ENCODE measurements at places on chromosomes 12 and 14. TPM values are rescaled to one million over a fixed set of nuclear protein-coding genes. Genes with fewer than 3 reads are reported as not detected.

The COL2A1 gene
- total RNA-seq, result not detected

The ERBB3 gene
- 0.37 TPM for total RNA-seq

The KLRC2 gene
- not detected for total RNA-seq

The MNAT1 gene
- 81.6 TPM for total RNA-seq

The RND1 gene
- total RNA-seq, result not detected

The SYCP3 gene
- not detected for total RNA-seq

The FAM161B gene
- 4.0 TPM for total RNA-seq

The HIGD1C gene
- not detected for total RNA-seq

The POU6F1 gene
- 1.4 TPM for total RNA-seq

The OR4L1 gene
- total RNA-seq, result not detected

The BRF1 gene
- total RNA-seq, result 10.4 TPM

The WNT1 gene
- not detected for total RNA-seq

The CCDC184 gene
- total RNA-seq, result not detected

The FAM181A gene
- not detected for total RNA-seq

The NPFF gene
- total RNA-seq, result not detected

The TPH2 gene
- total RNA-seq, result not detected

The DPF3 gene
- total RNA-seq, result 5.4 TPM

The SERPINA1 gene
- total RNA-seq, result 8.3 TPM

The FGF23 gene
- total RNA-seq, result not detected

The SERPINA9 gene
- total RNA-seq, result not detected

The CCDC177 gene
- not detected for total RNA-seq

The PDE3A gene
- total RNA-seq, result 13.5 TPM

The ZBTB42 gene
- 4.1 TPM for total RNA-seq

The PRICKLE1 gene
- total RNA-seq, result 5.1 TPM

The MIPOL1 gene
- 0.12 TPM for total RNA-seq

The GLIPR1L1 gene
- total RNA-seq, result not detected

The ATL1 gene
- total RNA-seq, result 0.32 TPM

The A2M gene
- total RNA-seq, result 3.1 TPM

The LRRIQ1 gene
- total RNA-seq, result not detected

The FOXA1 gene
- not detected for total RNA-seq

The SMIM41 gene
- total RNA-seq, result not detected

The MMAB gene
- 40.1 TPM for total RNA-seq

The TAS2R42 gene
- not detected for total RNA-seq

The BDKRB2 gene
- total RNA-seq, result 3.8 TPM

The ZNF385A gene
- total RNA-seq, result 4.6 TPM

The PROX2 gene
- total RNA-seq, result not detected

The THAP2 gene
- total RNA-seq, result 2.0 TPM

The ATG2B gene
- total RNA-seq, result 3.3 TPM

All from M059J (cell line).